Stimulated activated CD8-positive, alpha-beta memory T cell treated with anti-CD3 and anti-CD28 coated beads, Interleukin-4, amount 100 ng/mL, for 1 hour (primary cell): ENCODE measurements at places on chromosomes 16 and 17.

DNA sequence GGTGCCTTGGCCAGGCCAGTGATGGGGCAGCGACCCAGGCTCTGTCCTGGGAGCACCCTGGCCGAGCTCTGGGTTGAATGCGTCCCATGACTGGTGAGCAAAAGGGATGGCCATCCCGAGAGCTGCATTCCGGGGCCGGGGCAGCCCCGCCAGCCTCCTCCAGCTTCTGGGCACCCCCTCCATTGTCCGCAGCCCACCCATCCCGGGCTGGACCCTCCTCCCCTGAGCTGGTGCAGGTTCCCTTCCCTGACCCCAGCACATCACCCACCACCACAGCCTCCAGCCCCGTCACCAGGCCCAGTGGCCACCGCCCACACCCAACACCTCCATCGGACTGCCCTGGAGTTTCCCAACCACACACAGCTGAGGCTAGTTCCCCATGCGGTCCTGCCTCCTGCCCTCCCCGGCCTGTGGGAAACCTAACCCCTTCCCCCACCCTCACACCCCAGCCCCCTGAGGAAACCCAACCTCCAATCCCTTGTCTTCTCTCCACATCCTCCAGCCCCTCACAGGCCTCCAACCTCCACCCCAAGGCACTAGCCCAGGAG, 16.2 kb upstream of the PVALEF start:
- DNase-seq: no peak

- no peak for DNase-seq
Observed at GRCh38 chr16:71387045-71387871, 28.7 kb downstream of the CALB2 start.

GRCh38 chr17:56047331-56047730, 105.9 kb upstream of the ANKFN1 start:
- no peak for DNase-seq

- DNase-seq: no peak
Observed at GRCh38 chr16:29139261-29139802, 154.5 kb downstream of the LAT start.

- no peak for DNase-seq
Observed at GRCh38 chr16:54977211-54977610, 46.5 kb downstream of the IRX5 start.

DNA sequence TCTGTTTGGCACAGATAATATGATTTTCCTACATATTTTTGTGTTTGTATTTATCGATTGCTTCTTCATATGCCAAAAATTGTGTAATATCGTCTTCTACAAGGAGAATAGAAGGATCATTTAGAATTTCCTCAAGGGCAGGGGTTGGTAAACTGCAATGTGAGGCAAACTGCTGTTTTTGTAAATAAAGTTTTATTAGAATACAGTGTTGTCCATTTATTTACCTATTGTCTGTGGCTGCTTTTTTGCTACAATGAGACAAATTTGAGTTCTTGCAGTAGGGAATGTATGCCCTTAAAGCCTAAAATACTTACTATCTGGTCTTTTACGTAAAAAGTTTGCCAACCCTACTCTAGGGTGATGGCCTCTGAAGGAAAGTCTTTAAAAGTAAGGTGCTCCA, 509.5 kb downstream of the TMEM114 start:
- DNase-seq: no peak

DNA sequence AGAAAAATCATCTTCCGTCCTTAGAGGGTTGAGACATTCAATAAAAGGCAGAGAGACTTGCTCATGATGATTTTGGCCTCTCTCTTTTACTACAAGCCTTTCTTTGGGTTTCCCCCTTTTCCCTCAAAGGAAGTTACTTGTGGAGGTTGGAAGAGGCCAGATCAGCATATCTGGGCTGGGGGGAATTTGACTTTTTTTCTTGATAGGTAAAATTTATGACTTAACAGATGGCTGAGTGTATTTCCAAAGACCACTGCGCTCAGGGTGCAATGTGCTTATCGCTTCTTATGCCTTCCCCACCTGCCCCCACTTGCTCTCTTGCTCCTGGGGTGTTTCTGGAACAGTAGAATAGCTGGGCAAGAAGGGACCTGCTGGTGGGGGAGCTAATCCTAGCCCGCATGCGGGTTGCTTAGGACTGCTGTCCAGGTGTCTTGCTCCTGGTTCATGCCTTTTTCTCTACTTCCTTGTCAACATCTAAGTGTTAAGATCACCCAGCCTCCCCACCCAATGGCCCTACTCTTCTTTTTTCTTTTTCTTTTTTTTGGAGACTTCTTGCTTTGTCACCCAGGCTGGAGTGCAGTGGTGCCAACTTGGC, 131.9 kb downstream of the MSI2 start:
- DNase-seq: no peak

- no peak for DNase-seq
Observed at GRCh38 chr16:57474671-57475661, 11.3 kb downstream of the DOK4 start.

- no peak for DNase-seq
Observed at GRCh38 chr16:27189335-27189972, 13.9 kb upstream of the KDM8 start.

DNA sequence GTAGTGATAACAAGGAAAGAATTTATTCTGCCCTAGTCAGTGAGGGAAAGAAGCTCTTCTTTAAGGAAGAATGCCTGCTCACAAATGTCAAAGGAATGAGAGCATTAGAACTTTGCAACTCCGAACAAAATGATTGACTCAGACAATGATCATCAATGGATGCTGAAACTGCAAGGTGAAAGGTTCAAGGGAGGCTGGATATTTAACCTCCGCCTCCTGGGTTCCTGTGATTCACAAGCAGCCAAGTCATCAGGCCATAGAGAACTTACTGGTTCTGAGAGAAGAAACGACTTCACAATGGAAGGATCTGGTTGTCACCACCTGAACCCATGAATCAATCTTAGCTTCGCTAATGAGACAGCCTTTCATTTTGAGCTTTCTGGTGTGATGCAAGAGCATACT, 16.0 kb upstream of the SCNN1B start:
- no peak for DNase-seq

- DNase-seq: no peak
Observed at GRCh38 chr16:82360024-82360783, 190.2 kb upstream of the MPHOSPH6 start.

DNA sequence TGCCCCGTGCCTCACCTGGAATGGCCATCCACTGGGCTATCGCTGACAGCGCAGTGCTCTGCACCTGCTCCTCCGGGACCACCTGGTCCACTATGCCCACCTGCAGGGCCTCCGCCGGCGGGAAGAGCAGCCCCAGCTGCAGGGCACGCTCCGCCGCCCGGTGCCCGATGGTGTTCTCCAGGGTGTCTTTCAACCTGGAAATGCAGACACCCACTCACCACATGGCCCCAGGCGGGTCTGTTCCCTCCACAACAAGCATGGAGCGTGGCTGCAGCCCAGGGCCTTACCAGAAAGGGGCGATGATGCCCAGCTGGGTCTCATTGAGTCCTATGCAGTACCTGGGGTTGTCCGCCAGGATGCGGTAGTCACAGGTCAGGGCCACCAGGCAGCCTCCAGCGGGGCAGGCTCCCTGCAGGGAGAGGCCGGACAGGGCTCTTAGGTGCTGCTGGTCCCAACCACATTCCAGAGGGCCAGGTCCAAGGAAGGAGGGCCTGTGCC, 6.8 kb downstream of the DNASE1L2 start:
- no peak for DNase-seq

- no peak for DNase-seq
Observed at GRCh38 chr17:68704871-68705713, 103.9 kb upstream of the FAM20A start.

DNA sequence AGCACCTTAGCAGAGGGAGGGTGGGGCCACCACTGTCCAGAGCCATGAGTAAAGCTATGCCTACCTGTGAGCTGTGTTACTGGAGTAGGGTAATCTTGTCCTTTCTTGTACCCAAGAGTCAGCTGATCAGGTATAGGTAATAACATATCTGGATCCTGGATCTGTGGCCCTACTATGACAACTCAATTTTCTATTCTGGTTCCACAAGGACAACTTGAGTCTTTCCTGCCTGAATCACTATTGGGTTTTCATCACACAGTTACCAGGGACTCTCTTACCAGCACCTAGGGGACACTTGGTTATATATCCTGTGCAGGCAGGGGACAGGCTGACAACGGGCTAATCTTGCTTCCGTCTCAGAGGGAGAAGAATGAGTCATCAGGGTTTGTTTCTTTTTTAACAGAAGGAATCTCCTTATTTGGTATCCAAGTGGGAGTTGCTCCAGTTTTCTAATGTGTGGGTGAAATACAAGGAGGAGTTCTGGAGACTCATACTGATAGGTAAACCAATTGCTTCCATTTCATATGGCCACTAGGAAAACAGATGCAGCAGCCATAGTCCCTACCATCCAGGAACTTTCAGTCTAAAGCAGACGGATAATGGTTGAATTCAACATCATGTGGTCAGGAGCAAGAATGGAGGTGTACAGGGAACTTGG, 6.8 kb downstream of the ZNF267 start:
- no peak for DNase-seq

GRCh38 chr17:66448026-66448639, 145.7 kb downstream of the PRKCA start:
- no peak for DNase-seq

- no peak for DNase-seq
Observed at GRCh38 chr17:61127960-61128359, 271.7 kb upstream of the TBX2 start.

DNA sequence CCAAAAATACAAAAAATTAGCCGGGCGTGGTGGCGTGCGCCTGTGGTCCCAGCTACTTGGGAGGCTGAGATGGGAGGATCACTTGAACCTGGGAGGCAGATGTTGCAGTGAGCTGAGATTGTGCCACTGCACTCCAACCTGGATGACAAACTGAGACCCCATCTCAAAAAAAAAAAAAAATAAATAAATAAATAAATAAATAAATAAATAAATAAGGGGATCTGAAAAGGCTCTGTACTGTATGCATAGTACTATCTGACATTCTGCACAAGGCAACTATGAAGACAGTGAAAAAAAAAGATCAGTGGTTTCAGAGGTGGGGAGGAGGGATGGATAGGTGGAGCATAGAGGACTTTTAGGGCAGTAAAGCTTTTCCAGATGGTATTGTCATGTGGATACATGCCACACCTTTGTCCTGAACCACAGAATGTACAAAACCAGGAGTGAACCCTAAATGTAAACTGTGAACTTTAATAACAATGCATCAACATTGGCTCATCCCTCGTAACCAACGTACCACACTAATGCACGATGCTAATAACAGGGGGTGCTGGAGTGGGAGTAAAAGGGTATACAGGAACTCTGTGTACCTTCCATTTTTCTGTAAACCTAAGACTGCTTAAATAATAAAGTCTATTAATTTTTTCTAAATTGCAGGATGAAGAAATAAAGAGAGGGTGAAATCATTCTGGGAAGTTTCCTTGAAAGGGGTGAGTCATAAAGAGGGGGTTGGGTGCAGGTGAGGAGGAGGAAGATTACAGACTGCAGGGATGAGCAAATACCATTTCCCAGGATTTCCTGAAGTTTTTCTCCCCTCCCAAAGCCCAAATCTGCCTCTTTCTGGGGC, 155.8 kb upstream of the SDK2 start:
- no peak for DNase-seq

GRCh38 chr16:67101311-67102082, 8.2 kb upstream of the PHAF1 start:
- no peak for DNase-seq
